Stimulated activated CD8-positive, alpha-beta memory T cell treated with anti-CD3 and anti-CD28 coated beads, Interleukin-15, amount 100 ng/mL, for 24 hours (primary cell): ENCODE measurements at places on chromosomes 6 and 20.

GRCh38 chr20:10171864-10172751 is 46.5 kb upstream of the SNAP25 start:
- DNase-seq, result no peak

- no peak for DNase-seq
Observed at GRCh38 chr6:110358553-110359160, 508 bp upstream of the METTL24 start.

DNA sequence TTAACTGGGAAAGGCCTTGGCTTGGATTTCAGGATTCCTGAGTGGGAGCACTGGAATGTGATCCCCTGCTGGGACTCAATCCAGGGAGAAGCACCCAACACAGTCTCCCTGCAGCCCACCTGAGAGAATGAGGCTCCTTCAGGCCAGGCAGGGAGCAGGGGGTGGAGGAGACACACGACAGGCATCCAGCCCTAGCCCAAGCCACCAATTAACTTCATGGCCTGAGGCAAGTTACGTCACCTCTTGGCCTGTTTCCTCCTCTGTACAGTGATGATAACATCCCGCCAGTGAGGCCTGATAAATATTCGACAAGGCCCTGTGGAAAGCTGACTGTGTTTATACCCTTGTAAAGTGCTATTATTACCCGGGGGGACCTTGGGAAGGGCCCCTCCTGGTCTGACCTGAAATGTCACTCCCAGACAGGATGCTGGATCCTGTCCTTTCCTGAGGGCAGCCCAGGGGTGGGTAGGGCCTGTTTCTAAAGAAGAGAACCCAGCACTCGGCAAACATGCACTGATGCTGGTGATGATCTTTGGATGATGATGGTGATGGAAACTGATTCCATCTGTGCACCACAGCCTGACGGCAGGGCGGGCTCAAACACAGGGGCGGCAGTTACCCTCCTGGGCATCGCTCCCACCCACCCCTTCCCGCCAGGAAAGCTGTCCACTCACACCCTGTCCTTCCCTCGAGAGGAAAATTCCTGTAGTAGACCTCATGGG is 12.4 kb downstream of the FRS3 start:
- no peak for DNase-seq

- no peak for DNase-seq
Observed at GRCh38 chr6:152471456-152472265, 165.5 kb downstream of the SYNE1 start.

DNA sequence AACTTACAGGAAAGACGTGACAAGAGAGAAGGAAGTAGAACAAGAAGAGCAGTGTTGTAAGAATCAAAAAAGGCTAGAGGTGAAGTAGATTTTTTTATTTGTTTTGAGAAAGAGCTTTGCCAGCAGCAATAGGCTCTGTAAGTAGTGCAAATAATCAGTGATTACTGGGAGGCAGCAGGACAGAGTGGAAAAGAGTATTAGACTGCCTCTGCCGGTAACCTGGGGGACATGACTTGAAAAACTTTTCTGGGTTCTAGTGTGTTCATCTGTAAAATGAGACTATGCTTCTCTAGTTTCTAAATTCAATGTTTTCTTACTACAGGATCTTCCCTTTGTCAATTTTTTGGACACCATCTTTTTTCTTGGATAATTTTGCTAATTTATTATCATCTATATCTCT is 5.8 kb upstream of the IRAK1BP1 start:
- no peak for DNase-seq

DNA sequence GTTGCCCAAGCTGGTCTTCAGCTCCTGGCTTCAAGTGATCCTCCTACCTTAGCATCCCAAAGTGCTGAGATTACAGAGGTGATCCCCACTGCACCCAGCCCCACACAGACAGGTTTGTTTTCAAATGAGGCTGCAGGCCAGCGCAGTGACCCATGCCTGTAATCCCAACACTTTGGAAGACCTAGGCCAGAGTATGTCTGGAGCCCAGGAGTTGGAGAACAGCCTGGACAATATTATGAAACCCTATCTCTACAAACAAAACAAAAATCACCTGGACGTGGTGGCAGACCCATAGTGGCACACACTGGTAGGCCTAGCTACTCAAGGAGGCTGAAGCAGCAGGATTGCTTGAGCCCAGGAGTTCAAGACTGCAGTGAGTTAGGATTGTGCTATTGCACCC is 8.0 kb upstream of the HMGN4 start:
- no peak for DNase-seq
